ENCODE measurements at places on chromosomes 6 and 20.

DNA sequence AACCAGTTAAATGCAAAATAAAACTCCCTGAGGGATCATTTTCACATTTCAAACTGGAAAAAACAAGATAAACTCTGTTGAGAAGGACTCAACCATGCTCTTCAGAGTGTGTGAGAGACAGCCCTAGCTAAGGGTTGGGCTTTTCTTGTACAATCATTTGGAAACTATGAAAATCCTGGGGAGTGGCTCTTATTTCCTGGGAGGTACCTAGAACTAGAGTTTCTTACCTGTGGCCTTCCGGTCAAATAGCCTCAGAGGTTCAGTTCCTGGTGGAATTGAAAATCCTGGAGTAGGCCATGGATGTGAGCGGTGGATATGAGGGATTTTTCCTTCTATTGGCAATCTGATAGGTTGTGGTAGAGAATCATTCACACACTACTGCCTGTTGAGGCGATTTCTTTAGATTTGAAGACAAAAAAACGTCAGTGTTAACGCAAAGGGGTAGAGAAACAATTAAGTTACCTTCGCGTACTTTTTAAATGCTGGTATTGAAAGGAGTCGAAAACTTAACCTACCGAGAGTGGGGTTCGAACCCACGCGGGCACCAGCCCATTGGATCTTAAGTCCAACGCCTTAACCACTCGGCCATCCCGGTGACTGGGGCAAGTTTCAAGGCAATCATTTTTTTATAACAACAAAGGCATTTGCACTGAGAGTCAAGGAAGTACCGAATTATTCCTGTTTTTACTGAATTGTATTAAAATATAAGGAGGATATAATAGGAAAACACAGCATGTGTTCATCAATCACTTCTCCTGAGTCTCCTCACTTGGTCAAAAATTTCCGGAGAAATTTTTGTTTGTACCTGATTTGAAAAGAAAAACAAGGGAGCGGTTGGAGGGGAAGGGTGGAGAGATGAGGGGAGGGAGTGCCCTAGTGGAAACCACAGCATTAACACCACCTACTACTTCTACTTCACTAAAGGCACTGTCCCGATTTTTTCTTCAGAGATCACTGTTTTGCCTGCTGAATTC is 191.3 kb downstream of the OR2B2 start:
- DNase-seq, result no peak

GRCh38 chr20:1819311-1820137 is 75.7 kb upstream of the SIRPA start:
- no peak for DNase-seq

GRCh38 chr6:38518511-38519304 is 121.0 kb downstream of the BTBD9 start:
- no peak for DNase-seq

- DNase-seq, result no peak
Observed at GRCh38 chr6:25177500-25178028, 101.6 kb upstream of the CARMIL1 start.

DNA sequence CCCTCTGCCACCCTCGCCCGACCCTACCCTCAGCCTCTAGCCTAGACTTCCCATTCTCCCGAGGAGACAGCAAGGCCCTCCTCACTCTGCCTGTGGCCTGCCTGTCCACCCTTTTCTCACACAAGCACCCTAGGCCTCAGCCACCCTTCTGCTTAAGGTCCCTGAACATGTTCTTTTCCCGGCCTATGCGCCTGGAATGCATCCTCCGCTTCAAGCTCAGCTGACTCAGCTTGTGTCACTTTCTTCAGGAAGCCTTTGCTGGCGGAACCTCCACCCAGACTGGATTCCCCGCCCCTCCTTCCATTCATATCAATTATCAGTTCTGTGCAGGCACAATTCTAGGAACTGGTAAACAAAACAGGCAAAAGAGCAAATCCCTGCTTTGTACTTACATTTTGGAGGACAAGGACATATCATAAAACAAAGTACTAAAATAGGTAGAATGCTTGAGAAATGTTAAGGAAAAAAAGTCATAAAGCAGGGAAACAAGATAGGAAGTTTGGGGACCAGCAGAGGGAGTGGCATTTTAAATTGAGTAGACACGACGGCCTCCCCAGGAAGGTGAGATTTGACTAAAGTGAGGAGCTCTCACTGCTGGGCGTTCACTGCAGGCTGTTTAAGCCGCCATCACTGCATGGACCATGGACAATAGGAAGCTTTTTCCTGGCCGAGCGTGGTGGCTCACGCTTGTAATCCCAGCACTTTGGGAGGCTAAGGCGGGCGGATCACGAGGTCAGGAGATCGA is 17.9 kb upstream of the SNHG17 start:
- DNase-seq, result no peak

GRCh38 chr20:17967521-17968365 is 851 bp downstream of the SNX5 start:
- no peak for DNase-seq

DNA sequence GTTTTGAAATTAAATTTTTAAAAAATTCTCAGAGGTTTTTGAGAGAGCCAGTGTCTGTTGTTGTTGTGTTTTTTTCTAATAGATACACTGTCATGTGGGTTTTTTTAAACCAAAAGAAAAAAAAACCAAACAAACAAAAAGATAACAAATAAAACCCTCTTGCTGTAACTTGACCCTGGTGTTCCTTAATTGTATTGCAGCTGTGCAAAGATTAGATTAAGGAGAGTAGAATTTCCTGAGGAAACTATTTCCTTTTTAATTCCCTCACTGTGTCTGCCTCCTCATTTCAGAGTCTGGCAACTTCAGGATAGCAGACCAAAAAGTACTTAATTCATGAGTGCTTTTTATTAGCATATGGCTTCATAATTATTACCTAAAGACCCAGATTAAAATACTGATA is 281.9 kb downstream of the EPM2A start:
- DNase-seq, result no peak

DNA sequence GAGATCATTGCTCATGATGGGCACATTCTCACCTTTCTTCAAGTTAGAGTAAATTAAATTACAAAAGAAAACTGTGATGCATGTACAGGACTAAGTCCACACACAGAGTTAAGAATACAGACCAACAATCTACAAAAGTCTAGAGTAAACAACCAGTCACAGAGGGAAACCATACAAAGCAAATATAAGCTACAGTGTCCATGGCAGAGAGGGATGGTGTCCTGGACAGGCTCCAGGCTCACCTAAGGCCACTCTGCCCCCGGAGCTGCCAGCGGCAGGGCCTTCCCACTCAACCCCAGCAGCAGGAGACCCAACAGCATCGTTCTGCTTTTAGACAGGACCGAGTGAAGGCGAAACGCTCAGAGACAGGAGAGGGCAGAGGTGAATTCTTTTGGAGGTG is 16.0 kb downstream of the PDE10A start:
- no peak for DNase-seq

GRCh38 chr20:63208346-63208909 is 7.5 kb downstream of the YTHDF1 start:
- no peak for DNase-seq

DNA sequence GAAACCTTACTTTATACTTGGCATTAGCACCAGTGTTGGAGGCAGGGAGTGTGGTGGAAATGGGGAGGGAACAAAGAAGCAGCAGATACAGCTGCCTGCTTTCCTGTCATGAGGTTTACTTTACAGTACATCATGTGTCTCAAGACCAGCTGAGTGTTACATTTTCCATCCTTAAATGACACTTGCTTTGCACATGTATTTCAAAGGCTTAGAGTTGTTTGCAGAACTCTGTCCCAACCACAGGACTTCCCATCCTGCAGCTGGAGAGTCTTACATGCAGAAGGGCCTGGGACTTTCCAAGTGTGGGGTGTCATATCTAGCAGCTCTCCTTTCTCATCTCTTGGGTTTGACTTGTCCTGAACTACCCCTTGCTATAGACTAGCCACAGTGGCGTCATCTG is 395.9 kb downstream of the DHX35 start:
- DNase-seq, result no peak

- no peak for DNase-seq
Observed at GRCh38 chr6:73631849-73632248, 21.9 kb downstream of the SLC17A5 start.

GRCh38 chr6:53333439-53334408 is 15.0 kb downstream of the ELOVL5 start:
- DNase-seq, result no peak

DNA sequence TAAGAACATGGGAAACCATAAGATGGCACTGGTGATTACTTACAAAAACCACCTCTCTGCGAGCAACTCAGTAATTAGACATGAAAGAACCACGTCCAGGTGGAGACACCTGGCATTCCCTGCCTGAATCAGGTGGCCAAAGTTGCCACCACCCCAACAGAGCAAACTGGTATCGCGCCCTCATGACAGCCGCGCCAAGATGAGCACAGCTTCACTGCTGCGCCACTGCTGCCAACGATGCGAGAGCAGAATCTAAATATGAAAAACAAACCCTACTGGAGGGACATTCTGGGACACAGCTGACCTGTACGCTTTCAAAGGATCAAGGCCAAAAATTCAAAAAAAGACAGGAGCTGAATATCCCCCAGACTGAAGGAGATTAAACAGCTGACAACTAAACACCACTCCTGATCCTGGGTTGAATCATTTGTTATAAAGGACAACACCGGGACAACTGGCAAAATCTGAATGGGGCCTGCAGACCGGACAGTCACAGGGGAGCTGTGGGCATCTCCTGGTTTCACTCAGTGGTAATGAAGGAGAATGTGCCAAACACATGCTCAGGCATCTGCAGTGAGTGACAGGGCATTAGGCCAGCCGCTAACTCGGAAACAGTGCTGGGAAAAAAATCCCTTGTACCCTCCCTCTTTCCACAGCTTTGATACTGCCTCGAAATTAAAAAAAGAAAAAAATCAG is 17.4 kb downstream of the CST7 start:
- DNase-seq, result no peak

DNA sequence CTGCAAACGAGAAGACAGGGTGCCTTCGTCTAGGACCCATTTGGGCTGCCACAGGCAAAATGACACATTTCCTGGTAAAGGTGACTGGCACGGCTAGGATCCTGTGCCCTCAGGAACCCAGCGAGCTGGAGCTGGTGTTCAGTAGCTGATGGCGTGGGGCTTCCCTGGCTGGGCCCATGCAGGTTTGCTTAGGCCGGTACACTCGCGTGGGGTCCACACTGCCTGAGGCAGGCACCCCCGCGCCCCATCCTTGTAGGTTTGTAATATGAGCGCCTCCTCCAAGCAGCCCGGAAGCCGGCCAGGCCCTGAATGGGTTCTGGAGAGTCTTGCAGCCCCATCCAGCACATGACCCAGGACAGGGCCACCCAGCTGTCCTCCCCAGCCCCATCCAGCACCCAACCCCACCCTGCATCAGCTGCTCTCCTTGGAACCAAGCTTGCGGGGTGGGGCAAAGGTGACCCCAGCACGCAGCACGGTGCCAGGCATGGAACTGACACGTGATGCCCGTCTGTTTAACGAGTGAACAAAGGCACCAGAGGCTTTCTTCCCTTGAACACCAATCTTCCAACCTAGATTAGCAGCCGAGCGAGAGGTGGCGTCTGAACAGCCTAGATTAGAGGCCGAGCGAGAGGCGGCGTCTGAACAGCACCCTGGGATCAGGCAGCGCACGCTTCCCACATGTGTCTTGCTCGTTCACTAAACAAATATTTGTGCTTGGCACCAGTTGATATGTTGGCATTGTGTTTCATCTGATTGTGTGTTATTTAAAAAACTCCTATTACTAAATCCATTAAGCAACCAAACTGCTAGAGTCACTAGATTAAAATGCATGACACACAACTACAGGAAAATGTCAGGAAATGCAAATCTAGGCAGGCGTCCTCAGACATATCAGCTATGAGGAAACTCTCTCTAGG is 112.1 kb downstream of the DLL1 start:
- no peak for DNase-seq

DNA sequence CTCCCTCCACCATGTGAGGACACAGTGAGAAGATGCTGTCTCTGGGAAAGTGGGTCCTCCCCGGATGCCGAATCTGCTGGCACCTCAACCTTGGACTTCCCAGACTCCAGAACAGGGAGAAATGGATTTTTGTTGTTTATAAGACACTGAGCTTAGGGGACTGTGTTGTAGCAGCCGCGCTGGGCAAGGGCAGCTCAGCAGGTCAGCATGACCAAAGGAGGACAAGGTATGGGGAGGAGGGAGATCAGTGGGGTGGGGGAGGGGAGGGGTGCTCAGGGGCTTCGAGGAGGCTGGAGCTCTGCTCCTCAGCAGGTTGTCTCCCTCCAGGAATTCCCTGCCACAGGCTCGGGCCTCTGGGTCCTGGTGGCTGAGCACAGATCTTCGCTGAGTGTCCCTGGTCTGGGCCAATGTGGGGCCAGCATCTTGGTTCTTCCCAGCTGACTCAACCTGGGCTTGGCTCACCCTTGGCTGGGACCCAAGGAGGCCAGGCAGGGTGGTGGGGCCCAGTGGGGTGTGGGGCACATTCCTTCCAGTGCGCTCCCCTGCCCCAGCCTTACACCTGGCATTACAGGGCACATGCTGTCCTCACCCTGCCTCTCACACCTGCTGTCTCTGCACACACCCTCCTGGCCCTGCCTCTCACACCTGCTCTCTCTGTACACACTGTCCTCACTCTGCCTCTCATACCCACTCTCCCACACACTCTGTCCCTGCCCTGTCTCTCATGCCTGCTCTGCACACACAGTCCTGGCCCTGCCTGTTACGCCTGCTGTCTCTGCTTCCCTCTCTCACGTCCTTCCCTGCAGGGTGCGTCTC is 107.3 kb downstream of the SYCP2 start:
- DNase-seq, result no peak

GRCh38 chr6:37381579-37381978 is 27.8 kb downstream of the RNF8 start:
- DNase-seq, result peak; percentile 56

DNA sequence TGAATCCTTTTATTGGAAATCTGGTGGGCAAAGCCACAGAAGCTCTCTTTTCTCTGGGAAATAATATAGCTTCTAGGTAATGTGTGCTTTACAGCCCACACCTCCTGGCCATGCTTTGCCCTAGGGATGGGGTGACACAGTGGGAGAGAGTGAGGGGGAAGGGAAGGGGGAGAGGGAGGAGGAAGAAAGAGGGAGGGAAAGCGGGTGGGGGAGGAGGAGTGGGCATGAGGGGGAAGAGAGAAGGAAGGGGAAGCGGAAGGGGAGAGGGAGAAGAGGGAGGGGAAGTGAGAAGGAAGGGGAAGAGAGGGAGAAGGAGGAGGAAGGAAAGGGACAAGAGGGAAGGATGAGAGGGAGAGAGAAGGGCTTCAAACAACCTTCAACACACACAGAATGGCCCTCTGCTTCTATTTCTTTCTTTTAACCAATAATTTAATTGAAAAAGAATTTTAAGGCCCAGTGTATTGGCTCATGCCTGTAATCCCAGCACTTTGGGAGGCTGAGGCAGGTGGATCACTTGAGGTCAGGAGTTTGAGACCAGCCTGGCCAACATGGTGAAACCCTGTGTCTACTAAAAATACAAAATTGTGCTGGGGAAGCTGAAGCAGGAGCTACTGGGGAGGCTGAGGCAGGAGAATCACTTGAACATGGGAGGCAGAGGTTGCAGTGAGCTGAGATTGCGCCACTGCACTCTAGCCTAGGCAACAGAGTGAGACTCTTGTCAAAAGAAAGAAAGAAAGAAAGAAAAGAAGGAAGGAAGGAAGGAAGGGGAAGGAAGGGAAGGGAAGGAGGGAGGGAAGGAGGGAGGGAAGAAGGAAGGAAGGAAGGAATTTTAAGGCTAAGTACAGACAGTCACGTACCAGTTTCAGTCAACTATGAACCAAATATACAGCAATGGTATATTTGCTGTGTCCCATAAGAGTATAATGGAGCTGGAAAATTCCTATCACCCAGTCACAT is 75.2 kb downstream of the RSPH3 start:
- DNase-seq, result no peak

- no peak for DNase-seq
Observed at GRCh38 chr6:38245295-38245694, 394.4 kb downstream of the BTBD9 start.
